ENCODE measurements at places on chromosomes 7 and 10.

DNA sequence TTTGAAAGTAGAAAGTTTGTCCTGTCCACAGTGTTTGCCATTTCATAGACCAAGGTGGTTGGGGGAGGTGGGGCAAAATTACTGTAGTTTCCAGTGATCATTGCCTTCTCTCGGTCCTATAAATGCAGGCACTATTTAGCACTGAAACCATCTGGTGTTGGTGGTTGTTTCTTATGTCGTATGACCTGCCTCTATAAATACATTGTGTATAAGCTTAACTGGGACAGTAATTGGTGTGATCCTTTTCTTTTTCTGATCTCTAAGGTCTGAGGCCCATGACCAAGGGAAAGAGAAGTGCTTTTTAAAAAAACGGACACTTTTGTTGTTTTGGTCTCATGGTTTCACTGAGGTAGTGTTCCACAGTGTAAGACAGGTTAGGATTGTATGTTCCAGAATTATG lies 63.1 kb downstream of the AUTS2 start:
- no peak overlapping the region for H3K4me3 ChIP-seq
- no peak overlapping the region for H3K27ac ChIP-seq
- H3K36me3 ChIP-seq = no peaks in the 10 kb centered on the region
- ATAC-seq = no peak
- H3K4me1 ChIP-seq = peaks cover 6% of the 10 kb centered on the region

- no peak for ATAC-seq
- no peaks in the 10 kb centered on the region for H3K36me3 ChIP-seq
- no peaks in the 10 kb centered on the region for H3K27me3 ChIP-seq
- no peak overlapping the region for H3K27ac ChIP-seq
- H3K4me3 ChIP-seq = no peak overlapping the region
Measured at GRCh38 chr10:112362833-112363232, 11.1 kb upstream of the ACSL5 start.

DNA sequence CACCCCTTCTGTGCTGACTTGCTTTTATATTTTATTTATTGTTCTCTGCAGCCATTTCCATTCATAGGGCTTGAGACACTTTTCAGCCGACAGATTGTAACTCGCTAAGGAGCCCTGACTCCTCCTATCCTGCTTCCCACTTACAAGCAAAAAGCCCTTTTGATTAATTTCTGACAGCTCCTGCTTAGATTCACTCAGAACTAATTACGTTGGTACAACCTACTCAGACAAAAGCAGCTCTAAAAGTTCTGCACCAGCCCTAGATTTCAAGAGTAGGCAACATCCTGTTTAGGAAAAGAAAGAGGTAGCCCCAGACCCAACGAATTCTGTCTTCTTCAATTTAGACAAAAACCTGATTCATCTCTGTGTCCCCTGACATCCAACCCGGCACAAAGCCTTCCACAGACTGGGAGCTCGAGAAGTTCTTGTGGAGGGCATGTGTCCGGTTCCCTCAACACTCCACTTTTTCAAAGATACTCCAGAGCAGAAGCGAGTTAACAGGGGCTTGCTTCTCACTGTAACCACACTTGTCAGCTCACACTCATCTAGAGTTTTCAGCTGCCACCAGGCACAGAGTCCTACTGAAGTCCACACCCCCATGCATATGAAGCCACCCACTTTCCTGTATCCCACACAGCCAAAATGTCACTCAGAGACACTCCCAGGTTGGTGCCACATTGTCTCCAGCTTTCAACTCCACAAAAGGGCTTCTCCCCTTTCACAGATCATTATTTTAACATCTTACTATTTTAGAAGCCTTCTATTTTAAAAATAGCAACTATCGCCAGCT lies 113.6 kb upstream of the NFE2L3 start:
- no peak for ATAC-seq
- H3K4me3 ChIP-seq = no peak overlapping the region
- no peaks in the 10 kb centered on the region for H3K4me1 ChIP-seq

- no peaks in the 10 kb centered on the region for H3K4me1 ChIP-seq
- ATAC-seq = no peak
- H3K36me3 ChIP-seq = no peaks in the 10 kb centered on the region
- no peaks in the 10 kb centered on the region for H3K27me3 ChIP-seq
Measured at GRCh38 chr7:106987777-106988176, 56.7 kb upstream of the PRKAR2B start.

All from gastroesophageal sphincter (tissue), 4 donors.